Large intestine (tissue), 12 donors: ENCODE measurements at places on chromosomes 7 and 10. TPM values are rescaled to one million over a fixed set of nuclear protein-coding genes. Genes with fewer than 3 reads are reported as not detected.

GRCh38 chr10:125547010-125547650, 135.8 kb downstream of the TEX36 start:
- H3K36me3 ChIP-seq, result no peaks in the 10 kb centered on the region
- H3K4me3 ChIP-seq, result no peak overlapping the region
- H3K4me1 ChIP-seq, result no peaks in the 10 kb centered on the region
- DNase-seq, result no peak

DNA sequence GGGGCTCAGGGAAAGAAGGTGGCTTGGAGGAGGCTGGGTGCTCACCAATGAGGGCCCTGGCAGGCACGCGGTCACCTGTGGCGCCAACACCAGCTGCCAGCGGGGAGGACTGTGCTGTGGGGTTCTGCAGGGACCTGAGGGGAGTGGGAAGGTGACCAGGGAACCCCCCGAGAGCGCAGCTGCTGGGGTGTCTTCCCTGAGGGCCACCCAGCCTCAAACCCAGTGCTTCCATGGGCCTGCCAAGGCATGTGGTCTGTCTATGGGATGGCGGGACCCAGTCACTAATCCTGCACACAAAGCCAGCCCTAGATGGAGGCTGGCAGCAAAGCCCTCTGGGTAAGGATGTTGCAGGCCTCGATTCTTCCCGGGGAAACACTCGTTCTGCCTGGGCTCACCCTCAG, 117.1 kb downstream of the EBF3 start:
- no peak overlapping the region for H3K4me3 ChIP-seq
- no peak for DNase-seq
- H3K27ac ChIP-seq, result no peak overlapping the region
- H3K27me3 ChIP-seq, result peaks cover 7% of the 10 kb centered on the region

- H3K27me3 ChIP-seq, result no peaks in the 10 kb centered on the region
- no peak overlapping the region for H3K4me3 ChIP-seq
- H3K36me3 ChIP-seq, result no peaks in the 10 kb centered on the region
- no peak for DNase-seq
These were observed 20.8 kb downstream of the GRM3 start for GRCh38 chr7:86664486-86664885.

- no peak overlapping the region for H3K27ac ChIP-seq
- H3K4me1 ChIP-seq, result no peaks in the 10 kb centered on the region
- H3K36me3 ChIP-seq, result no peaks in the 10 kb centered on the region
- no peak overlapping the region for H3K4me3 ChIP-seq
- DNase-seq, result no peak
These were observed 341.3 kb upstream of the SEMA3C start for GRCh38 chr7:81260152-81260551.

DNA sequence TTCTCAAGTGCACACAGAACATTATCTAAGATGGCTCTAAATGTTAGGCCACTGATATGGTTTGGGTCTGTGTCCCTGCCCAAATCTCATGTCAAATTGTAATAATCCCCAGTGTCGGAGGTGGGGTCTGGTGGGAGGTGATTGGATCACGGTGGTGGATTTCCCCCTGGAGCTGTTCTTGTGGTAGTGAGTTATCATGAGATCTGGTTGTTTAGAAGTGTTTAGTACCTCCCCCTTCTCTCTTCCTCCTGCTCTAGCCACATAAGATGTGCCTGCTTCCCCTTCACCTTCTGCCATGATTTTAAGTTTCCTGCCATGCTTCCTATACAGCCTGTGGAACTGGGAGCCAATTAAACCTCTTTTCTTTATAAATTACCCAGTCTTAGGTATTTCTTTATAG, 11.2 kb upstream of the GSTK1 start:
- no peak for DNase-seq
- no peaks in the 10 kb centered on the region for H3K36me3 ChIP-seq
- H3K4me3 ChIP-seq, result no peak overlapping the region
- peaks cover 2% of the 10 kb centered on the region for H3K4me1 ChIP-seq
- no peaks in the 10 kb centered on the region for H3K27me3 ChIP-seq

DNA sequence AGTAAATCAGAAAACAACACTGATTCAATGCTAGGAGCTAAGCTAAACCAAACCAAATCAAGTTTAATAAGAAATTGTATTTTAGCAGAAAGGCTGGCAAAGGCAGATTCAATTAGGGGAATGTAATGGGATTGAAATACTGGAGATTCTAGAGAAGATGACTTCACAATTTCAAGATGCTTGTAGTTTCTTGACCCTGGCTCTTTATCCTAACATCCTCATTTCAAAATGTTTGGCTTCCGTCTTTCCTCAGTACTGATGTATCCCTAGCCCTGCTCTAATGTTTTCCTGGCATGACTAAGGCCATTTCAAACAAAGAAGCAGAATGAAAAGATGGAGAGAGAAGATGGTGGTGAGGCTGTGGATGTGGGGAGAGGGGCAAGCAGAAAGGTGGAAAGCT, 2.7 kb upstream of the JCAD start:
- no peak overlapping the region for H3K4me3 ChIP-seq
- no peaks in the 10 kb centered on the region for H3K36me3 ChIP-seq
- no peak overlapping the region for H3K27ac ChIP-seq
- no peaks in the 10 kb centered on the region for H3K4me1 ChIP-seq
- H3K27me3 ChIP-seq, result peaks cover 45% of the 10 kb centered on the region
- DNase-seq, result no peak

GRCh38 chr7:121351682-121352081, 22.9 kb downstream of the WNT16 start:
- DNase-seq, result no peak
- H3K36me3 ChIP-seq, result peaks cover 44% of the 10 kb centered on the region
- H3K27me3 ChIP-seq, result no peaks in the 10 kb centered on the region
- H3K4me1 ChIP-seq, result no peaks in the 10 kb centered on the region
- H3K4me3 ChIP-seq, result no peak overlapping the region

- no peak overlapping the region for H3K27ac ChIP-seq
- no peaks in the 10 kb centered on the region for H3K36me3 ChIP-seq
- peaks cover 3% of the 10 kb centered on the region for H3K4me1 ChIP-seq
- no peak overlapping the region for H3K4me3 ChIP-seq
These were observed 4.6 kb downstream of the GNAI1 start for GRCh38 chr7:80139236-80139635.

- H3K4me1 ChIP-seq, result no peaks in the 10 kb centered on the region
- no peaks in the 10 kb centered on the region for H3K36me3 ChIP-seq
- no peak overlapping the region for H3K27ac ChIP-seq
- no peak overlapping the region for H3K4me3 ChIP-seq
These were observed 6.9 kb downstream of the C10orf62 start for GRCh38 chr10:97596101-97597082.

GRCh38 chr10:71933651-71934050, 30.5 kb upstream of the CHST3 start:
- H3K27me3 ChIP-seq, result no peaks in the 10 kb centered on the region
- H3K27ac ChIP-seq, result no peak overlapping the region
- no peaks in the 10 kb centered on the region for H3K4me1 ChIP-seq
- no peak for DNase-seq

GRCh38 chr10:71462062-71462935, 65.6 kb downstream of the CDH23 start:
- no peaks in the 10 kb centered on the region for H3K36me3 ChIP-seq
- H3K4me3 ChIP-seq, result no peak overlapping the region
- peaks cover 5% of the 10 kb centered on the region for H3K27me3 ChIP-seq
- DNase-seq, result no peak

DNA sequence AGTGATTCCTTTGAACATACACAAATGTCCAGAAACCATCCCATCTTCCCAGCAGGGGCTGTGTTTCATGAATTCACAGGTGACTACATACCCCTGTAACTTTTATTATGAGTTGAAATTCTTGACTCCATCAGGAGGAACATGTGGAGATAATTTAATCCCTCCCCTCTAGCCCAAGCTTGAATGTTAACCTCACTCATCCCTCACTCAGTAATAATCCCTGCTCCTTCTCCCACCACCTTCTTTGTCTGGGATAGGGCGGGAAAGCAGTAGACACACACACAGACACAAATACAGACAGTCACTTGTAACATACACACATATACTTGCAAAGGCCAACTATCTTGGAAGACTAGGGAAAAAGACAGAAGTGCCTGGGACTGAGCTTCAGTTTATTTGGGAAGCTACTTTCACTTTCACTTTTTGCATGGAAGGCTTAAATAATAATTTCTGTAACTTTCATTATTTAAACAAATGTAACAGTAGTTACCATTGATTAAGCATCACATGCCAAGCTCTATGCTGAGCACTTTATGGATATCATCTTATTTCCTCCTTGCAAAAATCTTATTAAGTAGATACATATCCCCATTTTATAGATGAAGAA, 7.3 kb downstream of the AASS start:
- H3K4me1 ChIP-seq, result no peaks in the 10 kb centered on the region
- no peaks in the 10 kb centered on the region for H3K36me3 ChIP-seq
- H3K4me3 ChIP-seq, result no peak overlapping the region
- no peak for DNase-seq
- no peaks in the 10 kb centered on the region for H3K27me3 ChIP-seq

- H3K36me3 ChIP-seq, result no peaks in the 10 kb centered on the region
- DNase-seq, result no peak
- no peak overlapping the region for H3K27ac ChIP-seq
- H3K4me3 ChIP-seq, result no peak overlapping the region
- no peaks in the 10 kb centered on the region for H3K4me1 ChIP-seq
These were observed 96.3 kb upstream of the TAC1 start for GRCh38 chr7:97635622-97636021.

- no peaks in the 10 kb centered on the region for H3K4me1 ChIP-seq
- H3K4me3 ChIP-seq, result no peak overlapping the region
- H3K36me3 ChIP-seq, result peaks cover 85% of the 10 kb centered on the region
- no peak for DNase-seq
- no peak overlapping the region for H3K27ac ChIP-seq
- no peaks in the 10 kb centered on the region for H3K27me3 ChIP-seq
These were observed 36.0 kb upstream of the DGKI start for GRCh38 chr7:137882806-137883205.

Gene RBP4
- polyA plus RNA-seq, result 33.9 TPM

Gene SPDYE16
- polyA plus RNA-seq, result 1.2 TPM

Gene FAM200A
- 10.5 TPM for polyA plus RNA-seq

Gene CYP3A7
- polyA plus RNA-seq, result 1.8 TPM

Gene PHYHIPL
- polyA plus RNA-seq, result 19.1 TPM

Gene CYP3A5
- polyA plus RNA-seq, result 139 TPM

Gene AFAP1L2
- 12.0 TPM for polyA plus RNA-seq

Gene BLNK
- 27.4 TPM for polyA plus RNA-seq
